ENCODE measurements at places on chromosomes 7 and 10. TPM values are rescaled to one million over a fixed set of nuclear protein-coding genes. Genes with fewer than 3 reads are reported as not detected.

DNA sequence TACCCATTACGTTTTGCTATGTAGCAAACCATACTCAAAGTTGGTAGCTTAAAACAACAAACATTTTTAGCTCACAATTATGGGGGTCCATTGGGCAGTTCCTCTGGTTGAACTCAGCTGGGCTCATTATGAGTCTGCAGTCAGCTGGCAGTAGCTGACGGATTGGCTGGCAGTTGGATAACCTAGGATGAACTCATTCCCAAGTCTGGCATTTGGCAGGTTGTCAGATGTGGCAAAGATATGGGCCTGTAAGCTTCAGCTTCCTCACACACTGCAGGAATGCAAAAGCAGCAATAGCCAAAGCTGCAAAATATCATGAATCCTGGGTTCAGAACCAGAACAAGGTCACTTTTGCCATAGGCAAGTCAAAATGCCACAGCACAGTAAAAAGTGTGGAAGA lies 412.2 kb upstream of the SORCS1 start:
- DNase-seq, result no peak

GRCh38 chr10:126640401-126640800 lies 30.1 kb downstream of the C10orf90 start:
- DNase-seq, result no peak

DNA sequence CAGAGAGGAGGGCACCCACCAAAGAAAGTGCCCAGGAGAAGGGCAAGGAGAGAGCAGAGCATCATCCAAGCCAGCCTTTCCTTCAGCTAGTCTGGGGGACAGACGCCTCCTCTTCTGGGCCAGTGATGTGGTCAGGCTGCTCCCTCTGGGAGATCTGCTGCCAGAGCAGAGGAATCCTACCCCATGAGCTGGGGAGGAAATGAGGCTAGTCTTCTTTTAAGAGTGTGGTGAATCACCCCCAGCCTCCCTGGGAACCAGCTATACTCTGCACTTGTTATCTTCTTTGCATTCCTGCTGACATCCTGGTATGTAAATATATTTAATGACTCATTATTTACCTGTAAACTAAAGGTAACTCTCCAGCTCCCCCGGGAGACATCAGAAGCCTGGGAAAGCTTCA lies 41.6 kb upstream of the EPHB6 start:
- no peak for DNase-seq

DNA sequence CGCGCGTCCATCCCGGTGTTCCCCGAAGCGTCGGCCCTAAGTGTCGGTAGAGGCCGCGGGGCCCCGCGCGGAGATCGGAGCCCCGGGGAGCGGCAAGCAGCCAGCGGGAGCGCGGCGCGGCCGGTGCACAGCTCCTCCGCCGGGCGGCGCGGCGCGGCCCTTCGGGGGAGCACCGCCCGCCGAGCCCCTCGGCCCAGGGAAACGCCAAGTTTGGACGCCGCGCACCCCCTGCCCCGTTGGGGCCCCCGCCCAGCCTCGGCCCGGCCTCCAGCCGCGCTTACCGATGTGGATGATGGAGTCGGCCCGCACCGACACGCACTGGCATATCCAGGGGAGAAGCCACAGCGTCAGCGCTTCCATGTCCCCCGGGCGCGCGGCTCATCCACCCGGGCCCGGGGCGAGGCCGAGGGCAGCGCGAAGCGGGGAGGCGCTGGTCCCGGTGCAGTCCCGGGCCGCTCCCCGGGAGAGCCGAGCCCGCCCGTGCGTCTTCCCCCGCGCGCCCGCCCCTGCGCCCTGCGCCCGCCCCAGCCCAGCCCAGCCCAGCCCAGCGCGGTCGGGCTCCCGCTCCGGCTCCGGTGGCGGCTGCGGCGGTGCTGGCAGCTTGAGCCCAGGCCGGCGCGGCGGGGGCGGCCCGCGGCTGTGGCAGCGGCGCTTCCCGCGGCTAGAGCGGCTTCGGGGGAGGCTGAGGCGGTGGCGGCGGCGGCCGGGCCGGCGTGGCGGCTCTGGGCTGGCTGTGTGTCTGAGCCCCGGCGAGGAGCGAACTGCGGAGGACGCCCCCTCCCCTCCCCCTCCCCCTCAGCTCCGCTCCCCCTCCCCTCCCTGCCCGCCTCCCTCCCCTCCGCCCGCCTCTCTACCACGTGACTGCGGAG lies at the start of gene GRID1:
Gene GRID1, minus strand, starts transcription at position 763 of the 869 bp plus-strand sequence.
- peak; percentile 97 for DNase-seq

DNA sequence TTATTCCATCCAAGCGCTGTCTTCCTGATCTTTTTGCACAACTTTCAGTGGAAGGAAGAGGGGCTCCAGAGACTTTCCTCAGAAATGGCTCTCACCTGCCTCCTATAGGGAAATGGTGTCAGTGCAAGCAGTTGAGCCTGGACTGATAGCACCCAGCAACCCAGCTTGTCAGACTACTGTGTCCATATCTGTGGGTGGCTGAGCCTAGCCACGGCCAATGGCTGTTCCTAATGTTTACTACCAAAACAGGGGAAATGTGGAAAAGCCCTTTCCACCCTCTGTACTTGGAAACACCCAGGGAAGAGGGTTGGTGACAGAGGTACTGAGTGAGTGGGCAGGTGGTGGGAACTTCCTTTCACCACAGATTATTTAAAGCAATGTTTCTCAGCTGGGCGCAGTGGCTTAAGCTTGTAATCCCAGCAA lies 4.3 kb upstream of the YKT6 start:
- DNase-seq, result peak; percentile 47

- DNase-seq, result no peak
These were observed 1.4 kb upstream of the THSD7A start for GRCh38 chr7:11833431-11833830.

- DNase-seq, result no peak
These were observed 527.1 kb downstream of the TYW1 start for GRCh38 chr7:67523713-67524112.

GRCh38 chr10:120174491-120174890 lies 282.0 kb downstream of the SEC23IP start:
- no peak for DNase-seq

- DNase-seq, result no peak
These were observed 6.3 kb downstream of the MTPN start for GRCh38 chr7:135970682-135971365.

Gene AGAP6
- total RNA-seq, result 3.7 TPM

Gene GRID2IP
- 0.41 TPM for total RNA-seq

Gene NUTM2A
- 1.6 TPM for total RNA-seq

Gene RBP3
- total RNA-seq, result not detected
